Glutamatergic neuron (in vitro differentiated cells): ENCODE measurements at places on chromosomes 2 and 18.

- DNase-seq = no peak
These were observed 27.0 kb upstream of the CASP8 start for GRCh38 chr2:201233192-201233811.

- DNase-seq = no peak
These were observed 232.6 kb upstream of the SKOR2 start for GRCh38 chr18:47484068-47484467.

- no peak for DNase-seq
These were observed 752.0 kb upstream of the HS6ST1 start for GRCh38 chr2:129070663-129071062.

GRCh38 chr2:231988179-231988866 lies 26.8 kb downstream of the DIS3L2 start:
- DNase-seq = no peak

GRCh38 chr2:101380376-101380775 lies 6.9 kb downstream of the CREG2 start:
- no peak for DNase-seq

- DNase-seq = no peak
These were observed 186.6 kb downstream of the PDE11A start for GRCh38 chr2:177885828-177886466.

GRCh38 chr2:40346535-40347354 lies 105.1 kb downstream of the SLC8A1 start:
- DNase-seq = no peak

DNA sequence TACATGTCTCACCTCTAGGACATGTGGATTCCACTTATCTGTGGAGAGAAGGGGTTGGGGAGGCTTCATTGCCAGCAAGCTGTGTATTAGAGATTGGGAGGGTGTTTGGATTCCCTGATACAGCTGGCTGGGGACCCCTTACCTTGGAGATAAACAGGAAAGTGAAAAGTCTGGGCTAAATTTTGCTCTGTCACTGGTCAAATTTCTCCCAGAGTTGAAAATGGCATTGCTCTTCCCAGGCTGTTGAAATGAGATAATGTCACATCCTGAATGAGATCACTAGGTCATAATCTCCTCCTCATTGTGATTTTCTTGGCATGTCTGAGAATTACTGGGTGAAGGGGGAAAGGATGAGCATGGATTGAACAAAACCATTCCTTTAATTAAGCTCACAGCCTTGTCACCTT lies 265.0 kb upstream of the PARD3B start:
- no peak for DNase-seq

- peak; percentile 46 for DNase-seq
These were observed 81.9 kb downstream of the MOGAT1 start for GRCh38 chr2:222753251-222753824.

- no peak for DNase-seq
These were observed 21.9 kb upstream of the DNAJC10 start for GRCh38 chr2:182694189-182694588.

GRCh38 chr2:99181624-99182000 lies 628 bp downstream of the MRPL30 start:
- no peak for DNase-seq

- DNase-seq = no peak
These were observed 429.1 kb downstream of the CBLN2 start for GRCh38 chr18:72114801-72115594.

DNA sequence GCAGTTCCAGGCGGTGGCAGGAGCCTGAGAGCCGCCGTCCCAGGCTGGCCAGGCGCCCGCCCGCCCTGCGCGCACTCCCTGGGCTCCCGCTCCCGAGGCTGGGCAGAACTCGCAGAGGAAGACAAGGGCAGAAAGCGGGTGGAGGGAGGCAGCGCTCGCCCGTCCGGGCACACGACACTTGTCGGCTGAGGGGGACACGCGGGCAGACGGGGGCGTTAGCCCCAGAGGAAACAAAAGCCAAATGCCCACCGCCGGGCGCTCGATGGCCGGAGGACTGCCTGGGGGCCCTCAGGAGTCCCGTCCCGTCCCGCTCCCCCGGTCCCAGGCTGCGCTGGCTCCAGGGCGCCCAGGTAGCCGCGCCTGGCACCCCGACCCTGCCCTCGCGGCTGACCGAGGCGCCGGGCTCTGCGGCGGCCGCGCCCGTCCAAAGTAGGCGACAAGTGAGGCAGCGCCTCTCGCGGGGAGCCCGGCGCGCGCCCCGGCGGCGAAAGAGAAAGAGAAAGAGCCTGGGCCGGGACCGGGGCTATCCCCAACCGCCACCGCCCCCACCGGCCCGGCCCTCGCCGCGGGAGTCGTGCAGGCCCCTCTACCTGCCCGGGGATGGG lies 491 bp downstream of the L3MBTL4 start:
- peak; percentile 56 for DNase-seq

GRCh38 chr2:76946631-76947145 lies 575.5 kb downstream of the LRRTM4 start:
- DNase-seq = no peak

DNA sequence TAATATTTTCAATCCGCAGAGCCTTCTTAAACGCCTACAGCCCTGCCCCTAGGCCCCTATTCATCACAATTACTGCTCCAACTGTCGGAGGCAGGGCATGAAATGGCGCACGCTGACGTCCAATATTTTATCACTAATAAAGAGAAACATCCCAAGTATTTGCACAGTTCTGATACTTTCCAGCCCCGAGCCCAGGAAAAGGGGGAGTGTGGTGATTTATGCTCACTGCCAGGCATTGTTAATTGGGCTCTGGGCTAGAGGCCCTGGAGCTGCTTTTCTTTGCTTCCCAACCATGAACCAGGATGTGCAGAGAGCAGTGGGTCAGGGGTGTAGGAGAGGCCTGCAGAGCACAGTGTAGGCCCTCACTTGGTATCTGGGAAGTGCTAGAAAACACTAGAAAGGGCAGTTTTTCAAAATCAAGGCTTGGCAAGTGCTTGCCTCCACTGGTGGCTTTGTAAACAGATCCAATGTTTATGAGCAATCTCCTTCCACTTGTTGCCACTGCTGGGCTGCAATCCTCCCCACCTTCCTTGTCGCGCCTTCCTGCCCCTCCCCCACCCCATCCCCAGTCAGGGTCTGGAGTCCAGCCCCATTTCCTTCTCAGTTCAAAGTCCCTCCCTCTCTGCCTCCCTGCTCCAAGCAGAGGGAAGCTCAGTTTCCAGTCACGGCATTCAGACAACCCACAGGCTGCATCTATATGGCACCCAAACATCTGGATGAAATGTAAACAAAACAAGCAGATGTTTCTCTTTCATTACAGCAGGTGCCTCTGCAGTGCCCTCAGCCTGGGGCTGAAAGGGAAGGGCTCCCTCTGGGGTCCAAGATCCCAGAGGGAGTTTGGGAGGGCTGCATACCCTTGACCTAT lies 83.9 kb upstream of the PKDCC start:
- DNase-seq = no peak

DNA sequence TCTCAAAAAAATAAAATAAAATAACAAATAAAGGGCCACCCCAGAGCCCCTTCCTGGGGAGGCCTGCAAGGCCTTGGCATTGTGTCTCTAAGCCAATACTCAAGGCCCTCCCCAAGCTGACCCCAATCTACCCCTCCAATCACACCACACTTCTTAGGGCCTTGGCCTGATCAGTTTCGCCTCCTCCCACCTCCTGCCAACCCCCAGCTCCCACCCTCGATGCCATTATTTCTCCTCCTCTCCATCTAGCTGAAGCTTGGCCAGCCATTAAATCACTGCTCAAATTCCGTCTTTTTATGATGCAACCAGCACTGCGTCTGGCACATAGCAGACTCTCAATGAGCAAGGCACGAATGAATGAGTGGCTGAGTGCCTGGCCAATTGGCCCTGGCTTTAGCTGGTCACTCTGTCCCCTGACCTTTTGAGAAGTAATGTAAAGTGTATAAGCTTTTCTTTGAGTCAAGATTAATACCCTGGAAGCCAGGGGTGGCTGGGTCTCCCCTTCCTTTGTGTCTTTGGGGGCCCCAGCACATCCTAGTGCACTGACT lies 55.9 kb downstream of the SMAD7 start:
- DNase-seq = no peak

- DNase-seq = no peak
These were observed 7.6 kb downstream of the GPR148 start for GRCh38 chr2:130736487-130736886.

- no peak for DNase-seq
These were observed 37.2 kb downstream of the ZBTB7C start for GRCh38 chr18:48371854-48372602.

DNA sequence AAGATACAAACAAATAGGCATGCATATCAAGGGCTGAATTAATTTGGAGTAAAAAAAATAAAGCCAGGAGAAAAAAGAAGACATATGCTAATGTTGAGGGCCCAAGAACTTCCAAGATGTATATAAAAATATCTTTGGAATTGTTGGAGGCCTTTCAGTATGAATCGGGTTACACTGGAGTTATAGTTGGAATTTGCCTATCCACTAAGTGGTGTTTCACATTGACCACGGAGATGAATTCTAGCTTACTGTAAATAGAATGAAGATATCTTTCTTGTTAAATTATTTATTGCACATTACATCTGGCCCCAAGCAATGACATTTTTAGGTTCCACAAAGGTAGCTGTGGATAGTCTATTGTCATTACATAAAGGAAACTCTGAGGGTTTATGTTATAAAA lies 38.5 kb upstream of the TRIB2 start:
- DNase-seq = no peak

GRCh38 chr2:56754066-56754615 lies 570.4 kb downstream of the CCDC85A start:
- no peak for DNase-seq

GRCh38 chr2:181585732-181586131 lies 71.2 kb downstream of the CERKL start:
- no peak for DNase-seq

GRCh38 chr2:237134321-237135230 lies 48.9 kb downstream of the COPS8 start:
- DNase-seq = no peak

GRCh38 chr18:7772510-7772888 lies 205.4 kb downstream of the PTPRM start:
- no peak for DNase-seq

GRCh38 chr2:75709297-75709696 lies 1.4 kb downstream of the GCFC2 start:
- DNase-seq = no peak

DNA sequence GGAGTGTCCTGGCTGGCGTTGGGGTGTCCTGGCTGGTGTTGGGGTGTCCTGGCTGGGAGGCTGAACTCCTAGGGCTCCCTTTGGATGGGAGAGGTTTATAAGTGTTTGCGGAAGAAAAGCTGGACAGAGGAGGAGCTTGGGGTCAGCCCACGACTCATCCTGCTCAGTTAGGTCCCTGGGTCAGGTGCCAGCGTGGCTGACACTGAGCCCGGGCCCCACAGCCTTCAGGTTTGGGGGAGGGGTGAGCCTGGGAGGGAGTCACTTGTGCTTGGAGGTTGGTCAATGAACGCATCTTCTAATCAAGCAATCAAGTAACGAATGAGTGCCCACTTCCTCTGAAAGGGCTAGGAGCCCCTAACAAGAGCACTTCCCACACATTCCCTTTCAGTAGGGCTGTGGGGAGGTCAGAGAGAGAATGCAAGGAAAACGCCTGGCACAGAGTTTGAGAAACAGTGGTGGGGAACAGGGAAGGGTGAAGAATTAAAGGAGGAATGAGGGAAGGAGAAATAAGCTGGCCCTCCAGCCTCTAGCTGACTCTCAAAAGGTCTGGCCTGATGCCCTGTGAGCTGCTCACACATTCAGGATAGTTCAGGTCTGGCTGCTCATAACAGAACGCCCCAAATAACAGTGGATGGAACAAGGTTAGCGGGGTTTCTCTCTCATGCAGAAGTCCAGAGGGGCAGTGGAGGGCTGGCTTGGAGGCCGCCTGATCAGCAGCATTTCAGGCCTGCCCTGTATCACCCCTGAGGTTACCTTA lies 670 bp downstream of the KCNIP3 start:
- DNase-seq = no peak

DNA sequence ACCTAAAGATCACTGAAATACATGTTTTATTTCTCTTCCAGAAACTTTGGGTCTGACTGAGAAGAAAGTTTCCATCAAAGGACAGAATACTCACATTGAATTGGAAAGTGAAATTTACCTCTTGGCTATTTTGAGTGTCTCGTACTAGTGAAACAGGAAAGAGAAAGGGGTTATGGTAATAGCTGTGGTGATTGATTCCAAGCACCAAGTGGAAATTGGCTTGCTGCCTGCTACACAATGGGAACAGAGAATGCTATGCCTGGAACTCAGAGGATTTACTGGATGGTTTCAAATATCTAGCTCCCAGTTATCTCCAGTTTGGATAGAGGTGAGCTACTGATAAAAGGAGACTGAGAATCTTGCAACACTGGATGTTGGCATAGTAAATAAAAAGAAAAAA lies 492.8 kb upstream of the FSIP2 start:
- DNase-seq = no peak

DNA sequence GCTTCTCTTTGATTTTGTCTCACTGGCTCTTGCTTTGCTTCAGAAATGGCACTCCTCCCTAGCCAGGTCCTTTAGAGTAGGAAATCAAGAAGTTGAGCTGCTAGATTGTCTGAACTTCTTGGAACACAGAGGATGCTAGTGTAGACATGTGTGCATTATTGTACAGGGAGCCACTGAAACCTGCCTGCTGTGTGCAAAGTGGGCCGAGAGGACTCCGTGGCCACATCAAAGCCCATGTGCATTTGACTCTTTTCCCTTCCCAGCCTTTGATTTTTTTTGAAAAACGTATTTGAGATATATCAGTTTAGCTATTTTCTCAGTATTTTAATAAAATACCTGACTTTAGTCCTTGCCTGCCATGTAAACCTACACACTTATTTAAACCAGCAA lies 83.1 kb downstream of the TMEM247 start:
- DNase-seq = no peak

- no peak for DNase-seq
These were observed 131.1 kb downstream of the RBMS1 start for GRCh38 chr2:160362541-160362940.

GRCh38 chr2:7479603-7480002 lies 562.4 kb downstream of the RNF144A start:
- no peak for DNase-seq

GRCh38 chr2:19868224-19868623 lies 33.6 kb downstream of the TTC32 start:
- no peak for DNase-seq

- peak; percentile 58 for DNase-seq
These were observed 24.8 kb downstream of the NCK2 start for GRCh38 chr2:105769504-105769903.

DNA sequence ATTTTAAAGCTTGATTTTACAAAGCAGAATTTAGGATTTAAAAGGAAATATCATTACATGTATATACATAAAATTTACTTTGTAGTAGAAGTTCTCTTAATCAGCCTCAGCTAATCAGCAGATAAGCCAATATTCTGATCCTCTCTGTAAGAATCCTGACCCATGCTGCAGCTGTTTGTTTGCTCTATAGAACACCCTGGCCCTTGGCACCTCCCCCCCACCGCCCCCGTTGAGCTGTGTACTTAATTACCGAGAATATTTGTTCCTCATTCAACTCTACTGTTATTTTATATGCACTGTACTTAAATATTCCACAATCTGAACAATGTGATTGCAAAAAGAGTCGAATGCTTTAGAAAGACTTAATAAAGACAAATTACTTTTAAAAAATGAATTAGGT lies 98.0 kb downstream of the EVA1A start:
- no peak for DNase-seq

DNA sequence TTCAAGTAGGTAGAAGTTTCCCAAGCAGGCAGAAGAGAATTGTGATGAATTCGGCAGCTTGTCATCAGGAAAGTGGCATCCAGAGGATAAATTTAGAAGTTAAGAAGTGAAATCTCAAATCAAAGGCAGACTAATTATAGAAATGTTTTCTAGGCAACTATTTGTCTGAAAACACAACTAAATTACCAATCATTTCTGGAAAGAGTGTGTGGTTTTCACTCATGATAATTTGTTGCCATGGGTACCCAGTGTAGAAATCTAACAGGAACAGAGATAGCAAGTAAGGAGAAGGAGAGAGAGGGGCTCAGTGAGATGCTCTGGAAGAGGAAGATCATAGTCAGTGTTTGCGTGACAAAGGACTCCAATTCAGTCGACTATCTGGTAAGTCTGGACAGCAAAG lies 208.1 kb downstream of the NCKAP5 start:
- DNase-seq = no peak
